ENCODE measurements at places on chromosomes 7 and 10.
A peak's percentile ranks its signal among the peaks of the same experiment; 100 is the strongest.

GRCh38 chr7:103691291-103691690, 245.3 kb upstream of the SLC26A5 start:
- DNase-seq, result no peak

- peak; percentile 19 for DNase-seq
These were observed 116.6 kb upstream of the MACROH2A2 start for GRCh38 chr10:69936091-69936490.

DNA sequence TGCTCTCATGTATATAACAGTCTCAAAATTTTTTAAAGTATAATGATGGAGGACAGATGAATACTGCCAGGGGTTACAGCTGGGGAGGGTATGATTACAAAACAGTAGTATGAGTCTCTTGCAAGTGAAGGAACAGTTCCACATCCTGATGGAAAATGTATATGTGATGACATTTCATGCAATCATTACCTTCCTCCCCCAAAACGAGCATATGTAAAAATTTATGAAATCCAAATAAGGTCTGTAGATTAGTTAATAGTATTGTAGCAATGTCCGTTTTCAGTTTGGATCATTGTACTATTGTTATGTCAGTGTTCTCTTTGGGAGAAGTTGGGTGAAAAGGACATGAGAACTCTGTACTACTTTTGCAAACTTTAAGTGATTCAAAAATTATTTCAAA, 38.0 kb downstream of the DRGX start:
- DNase-seq, result no peak

- peak; percentile 80 for DNase-seq
These were observed 145.1 kb downstream of the SEMA3D start for GRCh38 chr7:85041605-85042216.

DNA sequence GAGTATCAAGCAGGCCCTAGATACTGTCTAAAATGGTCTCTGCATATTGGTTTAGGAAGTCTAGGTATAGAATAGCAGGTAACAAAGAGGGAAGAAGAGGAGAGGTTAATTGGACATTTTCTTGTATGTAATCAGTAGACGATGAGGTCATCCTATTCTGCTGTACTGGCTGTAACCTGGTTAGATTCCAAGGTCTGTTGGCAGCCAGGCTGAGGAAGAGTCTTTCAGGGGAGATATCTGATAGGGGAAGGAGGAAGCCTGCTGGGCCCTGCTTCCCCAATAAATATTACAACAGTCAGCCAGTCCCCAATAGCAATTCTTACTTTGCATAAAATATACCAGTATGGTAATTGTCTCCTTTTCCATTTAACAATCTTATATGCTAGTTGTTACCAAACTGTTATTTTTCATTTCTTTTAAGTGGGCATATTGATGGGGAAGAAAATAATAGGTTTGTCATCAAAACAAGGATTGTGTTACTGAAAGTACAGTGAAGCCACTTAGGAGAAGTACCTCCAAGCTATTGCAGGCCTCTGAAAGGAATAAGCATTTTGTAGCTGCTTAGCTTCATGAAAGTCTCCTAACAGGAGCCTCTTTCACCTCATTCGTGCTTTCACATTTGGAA, 186.4 kb downstream of the LRRC4 start:
- DNase-seq, result peak; percentile 32

DNA sequence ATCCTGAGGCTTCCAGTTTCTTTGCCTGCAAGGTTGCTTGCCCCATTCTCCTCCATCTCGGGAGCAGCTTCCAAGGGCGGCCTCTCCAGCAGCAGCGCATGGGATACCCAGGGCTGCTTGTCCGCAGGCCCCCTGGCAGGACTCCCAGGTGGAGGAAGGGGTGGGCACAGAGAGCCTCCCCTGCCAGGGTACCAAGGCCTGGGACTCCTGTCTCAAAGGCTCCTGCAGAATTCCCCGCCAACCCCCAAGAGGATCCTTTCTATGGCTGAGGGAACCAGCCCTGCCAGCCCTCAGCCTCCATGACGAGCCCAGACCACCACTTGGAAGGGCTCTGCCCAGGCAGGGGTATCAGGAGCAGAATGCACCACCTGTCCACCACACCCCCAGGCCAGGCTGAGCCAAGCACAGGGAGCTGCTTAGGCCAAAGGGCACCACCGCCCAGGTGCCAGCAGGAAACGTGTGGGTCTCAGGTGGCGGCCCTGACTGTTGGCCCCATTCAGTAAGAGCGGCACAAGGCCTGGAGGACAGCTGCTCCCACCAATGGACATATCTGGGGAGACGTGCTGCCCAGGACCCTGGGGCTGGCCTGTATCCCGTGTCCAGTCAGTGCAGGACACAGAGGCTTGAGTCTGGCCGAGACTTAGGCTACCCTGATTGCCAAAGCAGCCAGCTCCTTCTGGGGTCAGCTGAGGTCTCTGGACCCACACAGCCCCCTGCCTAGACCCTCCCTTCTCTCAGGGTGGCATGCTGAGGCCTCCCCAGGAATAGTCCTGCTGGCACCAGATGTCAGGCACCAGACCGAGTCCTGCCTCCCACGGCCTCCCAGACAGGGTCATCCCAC, 33.8 kb upstream of the INPP5A start:
- no peak for DNase-seq

DNA sequence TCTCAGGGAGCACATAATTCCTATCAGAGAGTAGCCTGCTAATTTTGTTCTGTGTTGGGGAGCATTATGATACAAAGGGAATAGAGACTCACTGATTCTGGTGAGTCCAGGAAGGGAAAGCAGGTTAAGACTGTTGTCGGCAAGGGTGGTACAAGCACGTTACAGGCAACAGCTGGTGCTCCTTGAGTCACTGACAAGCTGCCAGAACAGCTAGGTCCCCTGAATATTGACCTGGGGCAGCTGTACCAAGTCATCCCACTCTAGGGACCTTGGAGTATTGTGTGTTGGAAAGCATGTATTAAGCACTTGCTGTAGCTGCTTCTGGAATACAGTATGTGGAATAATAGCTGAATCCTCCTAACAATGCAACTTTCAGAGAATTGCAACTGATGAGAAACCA, 37.0 kb upstream of the GLCCI1 start:
- no peak for DNase-seq

Measured in adipocyte (in vitro differentiated cells).